ENCODE measurements at places on chromosomes 11 and 22. TPM values are rescaled to one million over a fixed set of nuclear protein-coding genes. Genes with fewer than 3 reads are reported as not detected.
A peak's percentile ranks its signal among the peaks of the same experiment; 100 is the strongest.

- no peak for DNase-seq
- no peak overlapping the region for H3K4me3 ChIP-seq
- no peaks in the 10 kb centered on the region for H3K27me3 ChIP-seq
- peaks cover 62% of the 10 kb centered on the region for H3K36me3 ChIP-seq
- peaks cover 82% of the 10 kb centered on the region for H3K4me1 ChIP-seq
These were observed 11.7 kb downstream of the MICAL2 start for GRCh38 chr11:12122083-12122482.

DNA sequence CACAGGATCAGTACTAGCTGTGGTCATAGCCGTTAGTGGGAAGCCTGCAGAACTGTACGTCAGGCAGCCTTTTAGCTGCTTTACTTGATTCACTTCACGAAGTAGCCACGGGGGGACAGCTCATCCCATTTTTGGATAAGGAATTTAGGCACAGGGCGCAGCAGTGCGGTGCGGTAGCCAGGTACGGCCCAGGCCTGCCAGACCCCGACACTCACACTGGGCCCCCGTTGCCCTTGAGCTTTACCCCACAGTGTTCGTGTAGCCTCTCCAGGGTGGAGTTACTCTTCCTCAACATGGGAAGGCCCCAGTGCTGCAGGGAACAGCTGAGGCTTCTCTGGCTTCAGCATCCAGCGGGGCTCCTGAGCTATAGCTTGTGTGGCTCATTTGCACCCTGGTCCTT, 59.4 kb downstream of the SBF1 start:
- H3K27me3 ChIP-seq = no peaks in the 10 kb centered on the region
- DNase-seq = no peak
- H3K4me3 ChIP-seq = no peak overlapping the region
- peaks cover 30% of the 10 kb centered on the region for H3K36me3 ChIP-seq

DNA sequence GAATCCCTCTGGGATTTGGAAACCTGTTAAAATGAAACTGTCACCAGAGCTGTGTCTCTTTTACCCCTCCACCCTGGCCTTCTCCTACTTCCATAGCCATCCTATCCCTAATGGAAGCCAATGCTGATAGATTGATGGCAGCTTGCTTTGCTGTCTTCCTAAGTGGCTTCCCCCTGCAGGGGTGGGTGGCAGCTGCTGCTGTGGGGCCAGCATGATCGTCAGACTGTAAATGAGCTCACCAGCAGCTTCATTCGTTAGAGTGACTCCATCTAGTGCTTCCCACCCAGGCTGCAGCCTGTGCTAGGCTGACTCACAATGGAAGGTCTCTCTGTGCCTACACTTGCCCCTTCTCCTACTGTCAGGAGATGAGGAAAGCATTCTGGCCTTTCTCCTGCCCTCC, 311.0 kb downstream of the BUD13 start:
- no peaks in the 10 kb centered on the region for H3K4me1 ChIP-seq
- no peak for DNase-seq
- H3K27me3 ChIP-seq = peaks cover 3% of the 10 kb centered on the region
- H3K36me3 ChIP-seq = no peaks in the 10 kb centered on the region

GRCh38 chr11:14163576-14163975, 195.4 kb downstream of the RRAS2 start:
- H3K4me1 ChIP-seq = peaks cover 6% of the 10 kb centered on the region
- H3K27me3 ChIP-seq = peaks cover 2% of the 10 kb centered on the region
- no peak overlapping the region for H3K27ac ChIP-seq
- H3K4me3 ChIP-seq = no peak overlapping the region
- DNase-seq = no peak
- H3K36me3 ChIP-seq = no peaks in the 10 kb centered on the region

DNA sequence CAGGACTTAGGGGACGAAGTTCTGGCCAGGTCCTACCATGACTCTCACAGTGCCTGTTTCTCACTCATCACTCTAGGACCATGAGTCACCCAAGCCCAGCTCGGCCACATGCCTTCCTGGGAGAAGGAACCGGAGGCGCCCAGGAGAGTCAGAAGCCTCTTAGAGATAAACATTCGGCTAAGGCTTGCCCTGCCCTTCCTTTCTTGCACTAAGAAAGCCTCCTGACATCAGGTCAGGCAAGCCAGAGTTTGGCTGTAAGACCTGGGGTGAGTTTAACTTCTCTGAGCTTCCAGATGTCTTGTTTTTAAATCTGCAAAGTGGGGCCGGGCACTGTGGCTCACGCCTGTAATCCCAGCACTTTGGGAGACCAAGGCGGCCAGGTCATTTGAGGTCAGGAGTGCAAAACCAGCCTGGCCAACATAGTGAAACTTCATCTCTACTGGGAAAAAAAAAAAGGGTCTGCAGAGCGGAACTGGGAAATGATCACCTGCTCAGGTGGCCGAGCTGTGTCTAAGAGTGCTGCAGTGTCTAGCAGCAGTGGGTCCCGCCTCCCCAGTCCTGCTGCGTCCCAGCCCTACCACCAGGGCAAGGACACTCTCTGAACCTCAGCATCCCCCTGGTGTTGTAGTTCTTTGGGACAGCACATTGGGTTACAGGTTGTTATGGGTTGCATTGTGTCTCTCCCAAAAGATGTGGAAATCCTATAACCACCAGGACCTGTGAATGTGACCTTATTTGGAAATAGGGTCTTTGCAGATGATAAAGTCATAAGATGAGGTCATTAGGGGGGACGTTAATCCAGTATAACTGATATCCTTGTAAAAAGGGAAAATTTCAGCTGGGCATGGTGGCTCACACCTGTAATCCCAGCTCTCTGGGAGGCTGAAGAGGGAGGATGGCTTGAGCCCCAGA, 1.8 kb upstream of the CARS1 start:
- no peak overlapping the region for H3K27ac ChIP-seq
- H3K27me3 ChIP-seq = peaks cover under 1% of the 10 kb centered on the region
- no peak for DNase-seq
- H3K4me3 ChIP-seq = peak overlapping the region; percentile 46

- H3K36me3 ChIP-seq = no peaks in the 10 kb centered on the region
- DNase-seq = no peak
- no peak overlapping the region for H3K4me3 ChIP-seq
- no peak overlapping the region for H3K27ac ChIP-seq
- peaks cover 3% of the 10 kb centered on the region for H3K4me1 ChIP-seq
These were observed 24.3 kb downstream of the KCNQ1OT1 start for GRCh38 chr11:2675540-2675939.

GRCh38 chr11:2363577-2364370, 13.3 kb upstream of the CD81 start:
- no peaks in the 10 kb centered on the region for H3K36me3 ChIP-seq
- no peak overlapping the region for H3K27ac ChIP-seq
- DNase-seq = no peak
- no peaks in the 10 kb centered on the region for H3K4me1 ChIP-seq

DNA sequence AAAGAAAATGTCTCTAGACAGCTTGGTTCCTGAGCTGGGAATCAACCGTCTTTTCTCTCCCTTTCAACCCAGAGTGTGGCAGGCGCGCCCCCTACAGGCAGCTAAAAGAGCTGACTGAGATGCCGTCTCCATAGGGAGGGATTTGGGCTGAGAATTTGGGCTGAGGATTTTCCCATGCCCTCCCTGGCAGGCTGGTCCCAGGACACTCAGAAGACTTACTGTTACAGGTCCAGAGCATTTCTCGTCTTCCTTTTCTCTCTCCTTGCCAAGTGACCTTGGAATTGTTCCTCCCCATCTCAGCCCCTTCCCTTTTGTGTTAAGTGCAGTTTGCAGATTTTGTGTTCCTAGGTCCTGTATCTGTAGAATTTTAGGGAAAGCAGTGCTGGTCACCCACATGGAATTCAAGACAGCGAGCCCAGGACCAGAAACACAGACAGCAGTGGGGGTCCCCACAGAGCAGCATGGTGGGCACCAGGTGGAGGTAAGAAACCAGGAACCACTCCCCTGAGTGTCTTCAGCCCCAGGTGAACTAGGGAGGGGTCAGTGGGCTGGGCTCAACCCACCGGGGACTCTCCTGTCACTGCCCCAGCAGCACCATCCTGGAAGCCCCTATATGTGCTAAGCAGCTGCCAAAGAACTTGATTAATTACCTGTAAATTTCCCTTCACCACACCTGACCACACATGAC, 9.9 kb upstream of the IGLL5 start:
- H3K27me3 ChIP-seq = peaks cover 28% of the 10 kb centered on the region
- H3K27ac ChIP-seq = no peak overlapping the region
- H3K36me3 ChIP-seq = no peaks in the 10 kb centered on the region
- DNase-seq = peak; percentile 55

TRIM29 gene
- not detected for total RNA-seq

TRIM49 gene
- total RNA-seq = not detected

ADAMTS15 gene
- total RNA-seq = not detected

MS4A3 gene
- total RNA-seq = not detected

F2 gene
- total RNA-seq = 0.11 TPM
